ENCODE measurements at places on chromosomes 2 and 18.

DNA sequence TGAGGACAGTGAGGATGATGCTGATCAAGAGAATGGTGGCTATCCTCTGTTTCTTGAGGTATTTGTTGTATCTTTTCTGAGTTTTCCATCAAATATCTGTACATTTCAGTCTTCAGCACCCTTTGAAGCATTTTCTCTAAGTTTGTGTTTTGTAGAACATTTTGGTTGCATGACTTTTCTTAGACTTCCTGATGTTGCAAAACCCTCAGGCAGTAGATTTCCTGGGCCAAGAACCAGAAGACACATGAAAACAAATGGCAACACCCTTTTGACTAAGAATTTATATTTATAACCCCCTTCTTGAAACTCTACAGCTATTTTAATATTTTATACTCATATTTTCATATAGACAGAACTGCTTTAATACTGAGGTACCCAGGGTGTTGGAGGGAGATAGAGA is 16.2 kb downstream of the HNMT start:
- no peak for DNase-seq

- DNase-seq: no peak
Measured at GRCh38 chr2:45570671-45571334, 40.3 kb downstream of the SRBD1 start.

- DNase-seq: no peak
Measured at GRCh38 chr2:64625299-64626145, 28.2 kb downstream of the SERTAD2 start.

DNA sequence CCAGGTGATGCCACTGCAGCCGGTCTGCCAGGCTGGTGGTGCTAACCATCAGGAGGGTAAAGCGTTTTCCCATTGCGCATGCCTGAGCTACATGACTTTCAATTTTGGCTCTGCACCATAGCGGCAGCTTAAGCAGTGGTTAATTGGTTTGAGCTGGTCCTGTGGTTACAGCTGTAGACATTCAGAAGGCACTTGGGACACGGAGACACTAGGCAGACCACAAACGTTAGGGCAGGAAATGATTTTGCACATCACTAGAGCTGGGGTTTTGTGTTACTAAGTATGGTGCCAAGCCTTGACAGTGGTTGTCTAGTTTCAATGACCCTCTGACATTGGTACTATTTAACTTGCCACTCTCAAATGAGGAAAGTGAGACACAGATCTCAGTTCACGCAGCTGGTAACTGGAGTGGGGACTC is 28.9 kb upstream of the CNOT11 start:
- DNase-seq: no peak

GRCh38 chr2:177818412-177818811 is 254.2 kb downstream of the PDE11A start:
- DNase-seq: no peak

DNA sequence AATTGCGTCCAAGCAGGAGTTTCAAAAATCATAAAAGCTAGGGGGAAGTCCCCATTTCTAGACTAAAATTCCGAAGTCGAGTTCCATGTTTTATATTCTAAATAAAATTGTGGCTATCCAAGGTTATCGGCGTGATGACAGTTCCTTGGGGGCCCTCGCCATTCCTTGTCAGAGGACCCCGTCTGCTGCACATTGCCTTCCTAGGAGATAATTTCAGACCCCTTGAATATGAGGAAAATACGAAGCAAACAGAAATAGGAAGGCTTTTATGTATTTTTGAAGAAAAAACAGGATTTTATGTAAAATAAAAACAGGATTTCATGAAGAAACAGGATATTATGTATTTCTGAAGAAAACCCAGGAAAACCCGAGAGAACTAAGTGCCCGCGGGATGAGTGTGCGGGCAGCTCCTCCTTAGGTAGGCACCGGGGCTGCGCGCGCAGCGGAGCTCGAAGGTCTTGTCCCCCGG is 465 bp upstream of the PLEKHA3 start:
- no peak for DNase-seq

DNA sequence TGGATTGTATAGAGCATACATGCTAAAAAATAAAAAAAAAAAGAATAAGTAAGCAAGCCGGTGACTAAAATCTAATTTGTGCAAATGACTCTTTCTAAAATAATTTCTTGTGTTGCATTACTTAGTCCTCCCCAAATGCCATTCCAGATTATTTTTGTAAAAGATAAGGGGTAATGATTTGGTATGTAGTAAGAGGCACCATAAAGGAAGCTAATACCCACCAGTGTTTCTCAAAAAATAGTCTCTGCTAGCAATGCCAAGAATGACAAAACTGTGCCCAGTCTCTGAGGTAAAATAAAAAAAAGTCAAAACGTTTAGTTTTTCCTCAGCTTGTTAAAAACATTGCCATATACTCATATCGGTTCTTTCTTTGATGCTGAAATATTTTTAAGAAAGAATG is 2.7 kb downstream of the METTL5 start:
- DNase-seq: no peak

- no peak for DNase-seq
Measured at GRCh38 chr2:85951351-85952067, 62.7 kb upstream of the ST3GAL5 start.

DNA sequence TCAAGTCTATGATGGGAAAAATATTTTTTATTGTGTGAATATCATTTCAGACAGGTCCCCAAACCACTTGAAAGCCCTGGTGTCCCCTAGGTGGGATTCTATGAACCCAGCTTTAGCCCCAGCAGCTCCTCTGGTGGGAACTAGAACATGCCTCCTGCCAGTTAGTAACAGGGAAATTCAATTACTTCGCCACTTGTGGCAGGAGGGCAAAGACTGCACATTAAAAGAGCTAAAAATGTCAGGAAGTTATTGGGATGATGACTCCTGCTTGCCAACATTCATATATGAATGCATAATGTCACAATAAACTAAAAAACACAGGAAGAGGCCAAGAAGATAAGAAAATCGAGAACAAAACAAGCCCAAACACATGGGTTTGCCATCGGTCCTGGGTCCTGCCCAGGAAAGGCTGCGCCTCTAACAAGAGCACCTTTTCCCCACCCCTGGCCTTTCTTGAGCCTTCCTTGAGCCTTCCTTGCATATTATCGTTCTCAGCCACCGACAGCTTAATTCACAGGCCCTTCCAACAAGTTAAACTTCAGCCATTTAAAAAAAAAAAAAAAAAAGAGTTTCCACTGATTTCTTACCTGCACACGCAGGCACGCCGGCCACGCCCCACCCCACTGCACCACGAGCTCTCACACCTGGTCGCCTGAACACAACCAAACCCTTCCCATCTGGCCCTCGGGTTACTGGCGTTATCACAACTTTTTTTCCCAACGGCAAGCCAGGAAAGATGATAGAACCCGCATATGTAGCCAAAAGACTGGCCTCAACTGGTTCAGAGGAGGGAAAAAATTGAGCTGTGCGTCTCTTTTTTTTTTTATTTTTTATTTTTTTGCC is 23.4 kb downstream of the BCL11A start:
- no peak for DNase-seq

GRCh38 chr2:2024751-2025481 is 280.6 kb upstream of the PXDN start:
- DNase-seq: no peak

DNA sequence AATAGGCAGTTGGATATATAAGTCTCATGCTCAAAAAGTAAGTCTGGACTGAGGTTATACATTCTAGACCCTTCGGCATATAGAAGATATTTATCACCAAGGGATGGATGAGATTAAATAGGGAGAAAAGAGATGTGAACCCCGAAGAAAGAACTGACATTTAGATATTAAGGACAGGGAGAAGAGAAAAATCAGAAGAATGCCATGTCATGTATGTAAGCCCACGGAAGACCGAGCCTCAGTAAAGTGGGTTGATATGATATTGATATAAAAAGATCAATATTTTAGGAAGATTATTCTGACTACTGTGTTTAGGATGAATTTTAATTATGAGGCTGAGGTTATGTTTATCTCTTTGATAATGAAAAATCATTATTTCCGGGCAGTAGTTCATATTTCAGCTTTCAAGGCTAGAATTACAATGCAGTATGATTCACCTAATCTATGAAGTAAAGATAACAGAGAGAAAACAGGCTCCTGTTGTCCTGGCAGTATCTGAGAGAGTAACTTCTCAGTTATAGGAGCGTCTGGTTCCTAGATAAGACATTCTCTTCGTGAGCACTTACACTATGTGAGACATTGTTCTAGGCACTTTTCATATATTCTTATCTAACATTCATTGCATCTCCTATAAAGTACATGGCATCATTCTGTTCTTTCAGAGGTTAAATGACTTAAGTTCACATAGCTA is 83.0 kb downstream of the UBR3 start:
- DNase-seq: no peak

GRCh38 chr18:21453511-21453901 is 147.0 kb downstream of the ESCO1 start:
- DNase-seq: no peak

DNA sequence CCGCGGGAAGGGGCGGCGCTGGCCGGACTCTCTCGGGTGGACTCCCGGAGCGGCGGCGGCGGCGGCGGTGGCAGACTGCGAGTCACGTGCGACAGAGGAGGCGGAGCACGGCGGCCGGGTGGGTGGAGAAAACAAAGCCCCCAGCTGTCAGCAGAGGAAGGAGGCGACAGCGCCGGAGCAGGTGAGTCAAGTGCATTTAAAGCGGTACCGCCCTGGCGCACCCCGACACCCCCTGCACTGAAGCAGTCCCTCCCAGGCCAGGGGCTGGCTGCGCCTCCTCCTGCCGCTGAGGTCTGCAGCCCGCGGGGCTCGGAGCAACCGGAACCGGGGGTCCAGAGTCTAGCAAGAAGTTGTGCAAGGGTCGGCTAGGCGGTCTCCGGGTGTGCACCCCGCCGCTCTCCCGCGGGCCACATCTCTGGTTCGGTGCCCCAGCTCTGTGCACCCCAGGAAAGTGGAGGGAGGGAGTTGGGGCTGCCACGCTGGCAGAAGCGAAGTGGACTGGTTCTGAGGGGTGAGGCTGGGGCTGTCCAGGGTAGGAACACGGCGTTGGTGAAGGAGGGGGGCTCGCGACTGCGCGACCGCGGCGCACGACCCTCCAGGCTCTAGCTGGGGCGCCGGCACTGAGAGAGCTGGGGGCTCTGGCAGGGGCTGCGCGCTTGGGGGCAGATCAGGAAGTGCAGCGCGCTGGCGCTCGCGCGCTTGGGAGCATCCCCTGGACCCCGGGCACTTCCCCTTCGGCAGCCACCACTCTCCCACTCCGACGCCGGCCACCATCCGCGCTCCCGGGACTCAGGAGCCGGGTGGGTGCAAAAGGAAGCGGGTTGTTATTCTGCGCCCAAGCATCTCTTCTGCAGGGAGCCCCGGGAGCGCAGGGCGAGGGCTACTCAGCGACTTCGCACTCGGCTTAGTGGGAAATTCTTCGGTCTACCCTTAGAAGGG is 64.0 kb upstream of the MAPRE2 start:
- peak; percentile 55 for DNase-seq

- DNase-seq: no peak
Measured at GRCh38 chr2:29009711-29010677, 28.9 kb downstream of the TOGARAM2 start.

GRCh38 chr18:46711444-46711863 is 45.4 kb downstream of the ST8SIA5 start:
- no peak for DNase-seq

DNA sequence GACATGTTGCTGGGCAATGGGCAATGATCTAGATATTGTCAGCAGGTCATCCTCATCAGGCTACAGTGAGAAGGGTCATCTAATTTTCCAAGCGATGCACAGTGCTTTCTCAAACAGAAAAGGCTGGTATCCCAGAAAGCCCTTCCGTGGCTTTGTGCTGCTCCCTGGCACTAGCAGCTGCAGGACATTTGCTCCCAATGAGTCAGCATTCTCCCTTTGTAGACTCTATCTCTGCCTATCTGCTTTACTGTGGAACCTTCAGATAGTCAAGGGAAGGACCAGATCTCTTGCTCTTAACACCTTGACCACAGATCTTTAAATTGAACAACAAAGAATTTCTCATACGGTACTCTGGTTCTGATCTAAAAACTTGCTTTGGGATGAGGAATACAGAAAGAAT is 101.4 kb downstream of the CDH2 start:
- no peak for DNase-seq

DNA sequence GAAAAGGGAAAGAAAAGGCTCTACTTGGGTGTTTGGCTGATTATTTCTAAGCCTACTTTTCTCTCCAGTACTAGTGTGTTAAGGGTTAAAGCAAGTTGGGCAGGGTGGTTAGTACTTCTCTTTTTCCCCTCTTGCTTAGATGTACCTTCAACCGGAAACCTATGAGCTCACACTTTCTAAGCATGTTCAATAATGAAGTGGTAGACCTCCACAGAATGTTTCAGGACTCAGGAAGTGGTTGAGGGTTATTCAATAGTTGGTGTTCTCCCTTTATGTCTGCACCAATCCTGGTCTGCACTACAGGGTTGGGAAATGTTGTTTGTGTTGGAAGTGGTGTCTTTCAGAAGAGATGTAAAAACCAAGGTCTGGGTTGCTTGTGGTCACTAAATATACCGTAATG is 137.1 kb downstream of the ZEB2 start:
- no peak for DNase-seq

DNA sequence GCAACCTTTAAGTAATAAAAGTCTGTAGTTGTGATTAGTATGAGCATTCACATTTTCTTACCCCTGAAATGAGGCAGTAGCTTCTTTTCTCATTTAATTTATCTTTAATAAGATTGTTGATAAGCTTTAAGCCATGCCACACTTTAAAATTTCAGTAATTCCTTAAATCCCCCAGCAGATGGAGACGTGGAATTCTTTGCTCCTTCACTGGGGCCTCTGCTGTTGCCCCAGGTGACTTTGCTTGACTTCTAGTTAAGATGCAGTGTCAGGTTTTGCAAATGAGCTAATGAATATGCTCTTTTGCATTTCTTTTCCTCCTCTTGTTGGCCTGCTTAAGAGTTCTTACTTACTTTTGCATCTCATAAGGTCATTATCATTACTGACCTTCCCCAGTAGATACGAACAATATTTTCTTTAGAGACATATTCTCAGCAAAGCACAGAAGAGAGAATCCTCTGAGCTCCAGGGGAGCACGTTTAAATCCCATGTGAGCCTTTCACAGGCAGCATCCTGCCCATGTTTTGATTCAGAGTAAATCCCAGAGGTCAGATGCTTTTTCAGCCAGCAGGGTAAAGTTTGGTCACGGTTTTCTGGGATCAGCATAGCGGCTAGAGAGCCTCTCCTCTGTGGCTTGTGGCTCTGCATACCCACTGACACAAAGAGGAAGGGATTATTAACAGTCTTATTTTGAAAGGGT is 222.9 kb downstream of the PTPRM start:
- DNase-seq: no peak

DNA sequence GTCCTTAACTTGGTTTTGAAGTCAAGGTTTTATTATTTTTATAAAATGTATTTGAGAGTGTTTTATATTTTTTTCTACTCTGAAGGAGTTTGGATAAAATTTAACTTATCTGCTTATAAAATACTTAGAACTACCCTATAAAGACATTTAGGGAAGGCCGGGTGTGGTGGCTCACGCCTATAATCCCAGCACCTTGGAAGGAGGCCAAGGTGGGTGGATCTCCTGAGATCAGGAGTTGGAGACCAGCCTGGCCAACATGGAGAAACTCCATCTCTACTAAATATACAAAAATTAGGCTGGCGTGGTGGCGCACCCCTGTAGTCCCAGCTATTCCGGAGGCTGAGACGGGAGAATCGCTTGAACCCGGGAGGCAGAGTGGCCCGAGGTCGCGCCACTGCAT is 486.4 kb downstream of the DSC3 start:
- DNase-seq: no peak

Data from stimulated activated CD4-positive, alpha-beta T cell treated with anti-CD3 and anti-CD28 coated beads, Interleukin-15, amount 100 ng/mL, for 1 hour (primary cell).